ENCODE measurements at places on chromosomes 2 and 18.

DNA sequence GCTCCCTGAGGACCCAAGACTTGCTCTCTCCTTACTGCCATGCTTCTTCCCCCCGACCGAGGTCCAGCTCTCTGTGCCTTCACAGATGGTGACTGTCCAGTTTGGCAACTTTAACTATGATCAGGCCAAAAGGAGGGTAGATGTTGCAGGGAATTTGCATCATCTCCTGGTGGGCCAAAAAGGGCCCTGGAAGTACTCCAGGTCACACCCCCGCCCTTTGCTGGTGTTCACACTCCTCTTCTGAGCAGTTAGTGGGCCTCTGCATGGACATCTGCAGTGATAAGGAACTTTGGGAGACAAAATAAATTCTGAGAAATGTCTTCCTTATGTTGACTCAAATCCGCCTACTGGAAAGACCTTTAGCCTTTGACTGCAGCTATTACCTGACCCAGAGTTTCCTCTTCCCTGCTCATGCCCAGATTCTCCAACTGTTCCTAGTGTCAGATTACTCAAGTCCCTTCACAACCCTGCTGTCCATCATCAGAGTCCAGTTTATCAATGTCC, 234.4 kb downstream of the LOXHD1 start:
- DNase-seq: peak; percentile 10

DNA sequence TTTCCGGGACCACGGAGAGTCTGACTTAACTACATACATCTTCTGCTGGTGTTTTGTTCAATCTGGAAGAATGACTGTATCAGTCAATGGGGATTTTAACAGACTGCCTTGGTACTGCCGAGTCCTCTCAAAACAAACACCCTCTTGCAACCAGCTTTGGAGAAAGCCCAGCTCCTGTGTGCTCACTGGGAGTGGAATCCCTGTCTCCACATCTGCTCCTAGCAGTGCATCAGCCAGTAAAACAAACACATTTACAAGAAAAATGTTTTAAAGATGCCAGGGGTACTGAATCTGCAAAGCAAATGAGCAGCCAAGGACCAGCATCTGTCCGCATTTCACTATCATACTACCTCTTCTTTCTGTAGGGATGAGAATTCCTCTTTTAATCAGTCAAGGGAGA, 23.1 kb downstream of the ICOS start:
- no peak for DNase-seq

DNA sequence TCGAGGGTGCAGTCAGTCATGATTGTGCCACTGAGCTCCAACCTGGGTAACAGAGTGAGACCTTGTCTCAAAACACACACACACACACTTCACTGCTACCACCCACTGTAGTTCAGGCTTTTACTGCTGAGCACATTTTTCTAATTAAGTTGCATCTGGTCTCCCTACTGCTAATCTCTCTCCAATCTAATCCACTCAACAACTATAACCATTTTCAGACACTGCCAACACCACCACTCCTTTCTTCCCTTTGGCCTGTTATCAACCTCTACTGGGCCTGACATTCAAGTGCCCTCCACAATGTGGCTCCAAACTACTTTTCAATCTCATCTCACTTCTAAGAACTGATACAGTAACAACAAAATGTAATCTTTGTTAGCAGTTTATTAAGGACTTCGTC, 44.8 kb downstream of the RMP24 start:
- DNase-seq: no peak

GRCh38 chr18:62736077-62736855, 20.9 kb downstream of the PHLPP1 start:
- no peak for DNase-seq

- DNase-seq: no peak
These were observed 21.6 kb downstream of the PARD6G start for GRCh38 chr18:80225685-80226084.

GRCh38 chr2:25009954-25010353, 31.9 kb upstream of the EFR3B start:
- DNase-seq: no peak

GRCh38 chr18:13500869-13501542, 225.4 kb downstream of the FAM210A start:
- no peak for DNase-seq

GRCh38 chr2:25817630-25818029, 60.7 kb downstream of the ASXL2 start:
- no peak for DNase-seq

GRCh38 chr2:217325816-217326215, 466.0 kb upstream of the TNP1 start:
- DNase-seq: no peak

DNA sequence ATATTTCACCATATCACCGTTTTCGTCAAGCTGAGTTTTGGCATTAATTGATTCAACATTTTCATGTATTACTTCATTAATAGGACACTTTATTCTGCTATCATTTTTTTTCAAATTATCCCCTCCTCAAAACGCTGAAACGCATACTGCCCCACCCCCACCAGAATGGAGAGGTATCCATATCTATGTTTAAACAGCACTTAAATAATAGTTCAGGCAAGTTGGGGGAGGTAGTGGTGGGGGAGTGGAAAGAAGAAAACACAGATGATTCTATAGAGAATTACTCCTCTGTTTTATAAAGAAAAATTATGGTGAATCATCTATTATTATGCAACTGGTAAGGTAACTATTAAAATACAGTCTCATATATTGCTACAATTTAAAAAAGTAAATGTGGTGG, 314.4 kb upstream of the ZEB2 start:
- no peak for DNase-seq

Measured in activated CD8-positive, alpha-beta memory T cell treated with anti-CD3 and anti-CD28 coated beads, Interleukin-2, amount 50 U/mL, for 48 hours (primary cell).